Renal pelvis (tissue), 12 donors: ENCODE measurements at places on chromosomes 12 and 14. TPM values are rescaled to one million over a fixed set of nuclear protein-coding genes. Genes with fewer than 3 reads are reported as not detected.

The CD27 gene
- 2.2 TPM for polyA plus RNA-seq

GRCh38 chr12:76637807-76638206, 78.2 kb upstream of the OSBPL8 start:
- no peak for DNase-seq

DNA sequence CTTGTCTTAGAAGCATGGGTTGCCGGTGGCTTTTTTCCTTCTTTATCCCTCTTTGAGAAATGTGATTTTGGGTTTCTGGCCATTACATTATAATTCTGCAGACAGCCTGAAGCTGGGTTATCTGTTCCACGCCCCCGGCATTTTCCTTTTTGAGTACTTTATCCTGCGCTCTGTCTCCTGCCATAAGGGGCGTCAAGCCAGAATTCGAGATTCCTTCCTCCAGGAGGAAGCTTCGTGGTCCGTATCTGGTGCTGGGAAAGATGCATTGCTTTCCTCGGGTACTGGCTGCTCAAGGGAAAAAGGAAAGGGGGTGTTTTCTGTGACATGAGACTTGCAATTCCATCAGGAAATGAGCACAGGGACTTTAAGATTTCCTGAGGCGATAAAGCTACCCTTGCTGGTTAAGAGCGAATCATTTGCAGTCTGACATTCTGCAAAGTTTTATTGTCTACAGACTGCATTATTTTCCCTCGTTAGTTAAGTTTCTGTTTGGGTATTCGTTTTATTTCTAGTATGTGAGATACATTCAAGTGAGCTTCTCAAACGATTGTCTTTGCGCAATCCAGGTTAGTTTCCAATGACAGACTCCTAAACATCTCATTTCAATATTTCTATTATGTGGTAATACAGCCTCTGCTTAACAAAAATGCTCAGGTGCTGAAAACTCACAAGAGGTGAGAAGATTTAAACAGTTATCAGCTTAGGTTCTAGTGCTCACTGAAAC, 694 bp downstream of the AKAP5 start:
- DNase-seq = peak; percentile 60

DNA sequence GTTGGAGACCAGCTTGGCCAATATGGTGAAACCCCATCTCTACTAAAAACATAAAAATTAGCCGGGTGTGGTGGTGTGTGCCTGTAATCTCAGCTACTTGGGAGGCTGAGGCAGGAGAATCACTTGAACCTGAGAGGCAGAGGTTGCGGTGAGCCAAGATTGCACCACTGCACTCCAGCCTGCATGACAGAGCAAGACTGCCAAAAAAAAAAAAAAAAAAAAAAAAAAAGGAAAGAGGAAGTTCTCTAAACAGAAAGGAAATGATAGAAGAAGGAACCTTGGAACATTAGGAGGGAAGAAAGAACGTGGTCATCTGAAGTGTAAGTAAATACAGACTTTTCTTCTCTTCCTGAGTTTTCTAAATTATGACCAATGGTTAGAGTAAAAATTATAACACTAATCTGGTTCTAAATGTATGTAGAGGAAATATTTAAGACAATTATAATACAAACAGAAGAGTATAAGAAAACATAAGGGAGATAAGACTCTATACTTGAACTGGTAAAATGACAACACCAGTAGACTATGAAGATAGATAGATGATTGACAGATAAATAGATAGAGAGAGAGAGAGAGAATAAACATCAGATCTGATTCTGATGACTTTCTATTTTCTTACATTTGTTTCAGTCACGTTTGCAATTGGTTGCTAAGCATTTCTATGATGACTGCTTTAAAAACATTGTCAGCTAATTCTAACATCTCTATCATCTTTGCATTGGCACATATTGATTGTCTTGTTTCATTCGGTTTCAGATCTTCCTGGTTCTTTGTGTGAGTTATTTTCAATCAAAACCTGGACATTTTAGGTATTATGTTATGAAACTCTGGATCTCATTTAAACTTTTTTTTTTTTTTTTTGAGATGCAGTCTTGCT, 12.9 kb upstream of the CORO1C start:
- no peak for DNase-seq

- DNase-seq = no peak
These were observed 507 bp upstream of the CD9 start for GRCh38 chr12:6199531-6200255.
